CD4-positive, alpha-beta T cell treated with Interleukin-10 for 1 hour (primary cell): ENCODE measurements at places on chromosomes 6 and 20.

- DNase-seq: peak; percentile 23
These were observed 11.1 kb downstream of the TOX2 start for GRCh38 chr20:43925801-43926200.

DNA sequence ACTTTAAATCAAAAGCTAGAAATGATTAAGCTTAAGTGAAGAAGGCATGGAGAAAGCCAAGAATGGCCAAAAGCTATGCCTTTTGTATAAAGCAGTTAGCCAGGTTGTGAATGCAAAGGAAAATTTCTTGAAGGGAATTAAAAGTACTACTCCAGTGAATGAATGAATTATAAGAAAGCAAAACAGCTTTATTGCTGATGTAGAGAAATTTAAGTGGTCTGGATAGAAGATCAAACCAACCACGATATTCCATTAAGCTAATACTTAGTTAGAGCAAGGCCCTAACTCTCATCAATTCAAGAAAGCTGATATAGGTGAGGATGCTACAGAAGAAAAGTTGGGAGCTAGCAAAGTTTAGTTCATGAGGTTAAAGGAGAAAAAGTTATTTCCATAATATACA is 988.5 kb upstream of the ADGRB3 start:
- no peak for DNase-seq

DNA sequence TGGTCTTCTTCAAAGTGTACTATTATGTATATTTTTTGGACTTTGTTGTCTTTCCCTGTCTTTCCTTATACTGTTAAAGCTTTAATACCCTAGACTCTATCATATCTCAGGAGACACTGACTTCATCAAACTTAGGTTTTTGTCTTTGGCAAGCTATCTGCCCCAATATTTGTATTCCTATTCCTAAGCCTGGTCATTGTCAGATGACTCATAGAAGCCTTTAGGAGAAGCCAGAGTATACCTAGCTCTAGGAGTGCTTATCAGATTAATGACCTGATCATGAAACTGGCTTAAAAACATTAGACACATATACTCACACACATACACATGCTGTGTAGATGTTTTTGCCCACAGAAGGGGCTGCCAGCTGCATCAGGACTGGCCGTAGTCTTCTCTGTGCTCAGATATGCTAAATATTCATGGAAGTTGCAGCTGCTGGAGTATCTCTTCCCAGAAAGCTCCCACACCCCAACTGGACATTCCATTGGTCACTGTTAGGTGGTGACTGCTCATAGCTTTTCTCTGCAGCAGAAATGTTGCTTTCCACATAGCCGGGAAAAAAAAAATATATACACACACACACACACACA is 102.0 kb downstream of the ANKS1A start:
- DNase-seq: no peak

GRCh38 chr6:37931066-37931465 is 111.5 kb downstream of the ZFAND3 start:
- no peak for DNase-seq

GRCh38 chr6:14589175-14589574 is 471.6 kb downstream of the CD83 start:
- no peak for DNase-seq

DNA sequence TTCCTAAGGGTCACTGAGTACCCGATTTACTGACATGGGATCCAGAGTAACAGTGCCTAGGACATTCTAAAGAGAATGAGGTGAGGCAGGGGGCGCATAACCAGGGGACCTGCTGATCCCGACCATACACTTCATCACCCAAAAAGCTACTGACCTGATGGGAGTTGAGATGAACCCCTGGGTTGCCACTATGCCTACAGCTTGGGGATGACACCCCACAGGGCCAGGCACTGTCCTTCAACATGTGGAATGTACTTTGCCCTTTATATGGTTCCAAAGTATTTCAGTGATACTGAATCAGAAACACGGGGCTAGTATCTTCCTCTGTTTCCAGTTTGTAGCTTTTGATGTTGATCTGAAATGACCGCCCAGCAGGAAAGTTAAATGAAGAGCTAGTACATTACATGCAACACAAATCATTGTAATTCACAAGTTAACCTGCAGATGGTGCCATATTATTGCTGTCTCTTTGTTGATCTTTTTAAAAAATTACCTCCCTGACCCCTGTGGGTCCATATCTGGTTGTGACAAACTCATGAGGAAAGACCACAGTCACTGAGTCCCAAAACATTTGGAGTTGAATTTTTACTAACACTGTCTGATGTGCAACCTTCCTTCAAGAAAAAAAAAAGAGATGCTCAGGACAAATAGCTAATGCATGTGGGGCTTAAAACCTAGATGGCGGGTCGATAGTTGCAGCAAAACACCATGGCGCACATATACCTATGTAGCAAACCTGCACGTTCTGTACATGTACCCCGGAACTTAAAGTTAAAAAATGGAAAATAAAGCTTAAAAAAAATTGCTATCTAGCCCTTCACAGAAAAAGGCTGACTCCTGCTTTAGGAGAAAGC is 42.7 kb upstream of the GCNT2 start:
- DNase-seq: peak; percentile 39

DNA sequence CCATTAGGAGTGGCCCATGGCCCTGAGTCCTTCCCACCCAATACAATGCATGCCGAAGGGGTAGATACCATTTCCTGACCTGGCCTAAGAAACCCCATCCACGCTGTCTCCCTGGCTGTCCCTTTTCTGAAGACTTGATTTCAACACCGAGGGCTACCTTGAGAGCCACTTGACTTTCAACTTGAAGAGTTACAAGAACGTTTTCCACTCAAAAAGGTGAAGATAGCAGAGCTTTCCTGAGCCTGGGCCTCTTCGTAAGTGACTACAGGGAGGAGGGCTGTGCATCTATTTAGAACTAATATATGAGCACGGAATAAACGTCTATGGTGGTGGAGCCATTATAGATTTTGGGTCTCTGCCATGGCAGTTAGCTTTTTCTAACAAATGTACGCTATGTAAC is 14.4 kb upstream of the PPP1R14C start:
- no peak for DNase-seq

GRCh38 chr6:43123461-43124314 is 47.4 kb upstream of the SRF start:
- no peak for DNase-seq
